ENCODE measurements at places on chromosomes 7 and 10.

- no peak for DNase-seq
Observed at GRCh38 chr10:8040651-8041050, 13.8 kb upstream of the GATA3 start.

GRCh38 chr10:95532536-95532935, 28.6 kb downstream of the SORBS1 start:
- DNase-seq = peak; percentile 39

DNA sequence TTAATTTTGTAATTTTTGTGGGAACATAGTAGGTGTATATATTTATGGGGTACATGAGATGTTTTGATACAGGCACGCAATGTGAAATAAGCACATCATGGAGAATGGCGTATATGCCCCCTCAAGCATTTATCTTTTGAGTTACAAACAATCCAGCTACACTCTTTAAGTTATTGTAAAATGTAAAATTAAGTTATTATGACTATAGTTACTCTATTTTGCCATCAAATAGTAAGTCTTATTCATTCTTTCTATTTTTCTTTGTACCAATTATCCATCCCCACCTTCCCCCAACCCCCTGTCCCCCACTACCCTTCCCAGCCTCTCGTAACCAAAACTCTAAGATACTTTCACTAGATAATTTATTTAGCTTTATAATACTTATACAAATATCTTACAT, 7.8 kb upstream of the PNPLA8 start:
- DNase-seq = no peak

- DNase-seq = no peak
Observed at GRCh38 chr7:70589590-70589989, 542.4 kb upstream of the GALNT17 start.

- DNase-seq = no peak
Observed at GRCh38 chr10:127073666-127074065, 122.7 kb downstream of the INSYN2A start.

- no peak for DNase-seq
Observed at GRCh38 chr10:34155812-34156211, 659.3 kb downstream of the PARD3 start.

- DNase-seq = peak; percentile 59
Observed at GRCh38 chr10:112986544-112987190, 36.6 kb downstream of the TCF7L2 start.

- DNase-seq = no peak
Observed at GRCh38 chr7:151819866-151820265, 57.0 kb downstream of the PRKAG2 start.

DNA sequence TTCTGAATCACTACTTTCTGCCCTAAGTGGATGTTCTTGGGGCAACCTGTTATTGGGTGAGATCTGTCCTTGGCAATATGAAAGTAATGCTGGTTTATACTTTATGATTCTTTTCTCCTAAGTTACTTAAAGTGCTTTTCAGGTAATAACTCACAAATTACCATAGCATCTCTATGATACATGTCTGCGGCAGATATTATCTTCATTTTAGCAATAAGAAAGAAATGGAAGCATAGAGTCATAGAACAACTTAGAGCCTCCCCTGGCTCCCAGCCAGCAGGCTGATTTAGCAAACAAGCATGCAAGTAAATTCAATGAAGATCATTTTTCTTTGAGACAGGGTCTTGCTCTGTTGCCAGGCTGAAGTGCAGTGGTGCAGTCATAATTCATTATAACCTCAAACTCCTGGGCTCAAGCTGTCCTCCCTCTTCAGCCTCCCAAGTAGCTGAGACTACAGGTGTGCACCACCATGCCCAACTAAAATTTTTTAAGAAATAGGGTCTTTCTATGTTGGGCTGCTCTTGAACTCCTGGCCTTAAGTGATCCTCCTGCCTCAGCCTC, 38.1 kb upstream of the GRM8 start:
- peak; percentile 22 for DNase-seq

- peak; percentile 82 for DNase-seq
Observed at GRCh38 chr10:62433901-62434300, 59.7 kb downstream of the ZNF365 start.

DNA sequence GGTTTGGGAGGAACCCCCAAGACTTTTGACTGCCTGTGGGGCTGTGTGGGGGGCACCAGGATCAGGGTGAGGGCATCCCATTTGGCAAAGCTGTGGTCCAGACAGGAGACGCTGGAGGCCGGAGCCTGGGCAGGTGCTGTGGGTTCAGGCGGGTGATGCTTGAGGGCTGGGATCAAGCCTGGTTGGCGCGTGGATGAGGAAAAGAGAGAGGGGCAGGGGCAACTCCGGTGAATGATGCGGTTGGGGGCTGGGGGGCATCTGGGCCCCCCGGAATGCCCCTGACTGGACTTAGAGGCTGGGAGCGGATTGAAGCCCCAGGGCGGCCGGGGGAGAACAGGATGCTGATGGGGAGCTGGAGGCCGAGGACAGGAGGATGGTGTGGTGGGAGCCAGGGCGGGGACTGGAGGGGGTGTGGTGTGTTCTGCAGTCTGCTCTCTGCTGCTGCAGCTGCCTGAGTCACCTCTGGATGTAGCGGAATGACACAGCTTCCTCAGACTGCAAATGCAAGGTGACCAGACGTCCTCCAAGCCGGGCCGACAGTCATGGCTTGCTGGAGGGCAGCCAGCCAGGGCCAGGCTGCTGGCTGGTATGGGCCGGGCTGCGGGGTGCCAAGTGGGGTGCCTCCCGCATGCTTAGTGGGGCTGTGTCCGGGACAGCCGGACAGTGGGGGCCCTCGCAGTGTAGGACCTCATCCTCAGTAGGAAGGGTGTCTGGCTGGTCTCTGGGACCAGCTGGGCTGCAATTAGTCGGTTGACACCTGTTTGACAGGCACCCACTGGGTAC, 3.2 kb downstream of the MAFK start:
- peak; percentile 90 for DNase-seq

GRCh38 chr10:67269828-67270227, 344.0 kb downstream of the LRRTM3 start:
- DNase-seq = no peak

DNA sequence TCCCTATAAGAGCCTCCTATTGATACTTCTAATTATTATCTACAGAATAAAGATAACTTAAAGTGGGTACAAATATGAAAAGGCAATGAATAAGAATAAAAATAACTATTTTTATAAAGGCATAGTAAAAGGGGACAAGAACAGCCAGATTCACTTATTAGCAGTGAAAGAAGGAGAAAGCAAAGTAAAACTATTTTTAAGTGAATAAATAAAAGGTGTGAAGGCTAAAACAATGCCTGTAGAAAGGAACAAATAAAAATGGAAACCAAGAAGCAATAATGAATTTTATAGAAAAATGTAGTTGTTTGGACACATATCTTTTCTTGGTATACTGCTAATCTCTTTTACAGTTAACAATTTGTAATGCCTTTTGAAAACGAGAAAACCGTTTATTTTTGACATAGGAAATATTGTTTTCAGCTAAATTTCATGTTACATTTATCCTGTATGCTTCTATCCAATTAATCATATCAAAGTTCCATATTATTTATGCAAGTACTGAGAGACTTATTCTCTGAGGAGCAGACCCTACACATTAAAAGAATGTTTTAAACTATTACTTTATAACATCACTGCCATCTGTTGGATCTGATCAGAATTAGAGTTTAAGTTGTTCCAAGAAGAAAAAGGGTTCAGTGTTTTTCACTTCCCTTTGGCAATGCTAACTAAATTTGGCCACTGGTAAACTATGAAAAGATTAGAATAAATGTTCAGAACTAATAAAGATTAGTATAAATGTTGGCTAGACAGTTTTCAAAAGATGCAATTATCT, 59.1 kb downstream of the ARMC3 start:
- DNase-seq = peak; percentile 16

DNA sequence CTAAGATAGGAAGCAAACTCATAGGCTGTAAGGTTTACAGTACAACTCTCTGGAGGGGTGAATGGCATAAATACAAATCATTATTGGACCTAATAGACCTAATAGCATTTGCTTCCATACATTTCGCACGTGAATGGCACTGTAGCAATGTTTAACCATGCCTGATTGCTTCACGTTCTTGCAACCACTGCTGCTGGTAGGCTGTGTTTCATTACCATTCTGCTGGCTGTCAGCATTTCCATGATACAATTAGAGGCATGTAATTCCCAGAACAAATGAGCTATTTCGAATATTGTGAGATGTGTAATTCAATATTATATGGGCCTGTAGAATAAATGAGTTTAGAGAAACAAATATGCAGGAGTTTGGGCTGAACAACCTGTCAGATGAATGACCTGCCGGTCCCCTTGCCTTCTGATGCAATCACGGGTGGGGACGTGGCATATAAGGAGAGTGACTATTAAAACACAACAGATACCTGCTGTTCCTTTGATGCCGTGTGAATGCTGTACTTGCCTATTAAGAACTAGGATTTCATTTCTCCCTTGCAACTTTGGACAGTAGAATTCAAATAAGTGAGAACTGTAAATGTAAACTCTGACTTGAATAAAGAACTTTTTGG, 393.4 kb downstream of the ACTR3B start:
- DNase-seq = no peak

- no peak for DNase-seq
Observed at GRCh38 chr10:48805411-48805810, 120.7 kb downstream of the WDFY4 start.

DNA sequence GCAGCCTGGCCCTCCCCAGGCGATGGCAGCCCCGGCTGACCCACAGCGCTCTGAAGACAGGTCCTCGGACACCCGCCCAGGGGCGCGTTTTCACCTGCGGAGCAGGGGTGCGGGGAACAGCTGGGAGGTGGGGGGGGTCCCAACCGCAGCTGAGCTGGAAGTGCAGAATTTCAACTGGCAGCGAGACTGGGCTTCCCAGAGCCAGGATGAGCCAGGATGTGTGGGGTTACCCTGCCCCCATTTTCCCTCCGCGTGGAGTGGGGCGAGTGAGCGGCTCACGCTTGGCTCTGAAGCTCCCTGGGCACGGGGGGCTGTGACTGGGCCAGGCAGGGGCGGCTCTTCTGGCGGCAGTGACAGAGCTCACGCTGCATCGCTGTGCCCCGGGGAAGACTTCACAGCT, 70.2 kb downstream of the DNAJB6 start:
- DNase-seq = no peak

DNA sequence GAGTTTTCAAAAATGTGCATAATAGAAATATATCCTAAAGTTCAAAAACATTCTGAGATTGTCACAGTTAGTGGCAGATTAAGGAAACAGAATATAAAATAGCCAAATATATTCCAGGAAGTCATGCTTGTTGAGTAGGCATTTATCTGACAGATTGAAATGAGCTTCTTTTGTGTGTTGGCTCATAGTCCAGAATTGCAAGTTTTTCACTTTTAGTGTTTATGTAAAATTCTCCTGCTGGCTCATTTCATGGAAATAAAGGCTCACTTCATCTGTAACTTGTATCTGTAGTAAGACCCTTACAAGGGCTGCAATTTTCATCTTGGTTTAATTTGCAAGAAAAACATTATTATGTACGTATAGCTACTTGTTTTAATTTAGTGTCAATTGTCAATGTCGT, 93.5 kb downstream of the MCU start:
- DNase-seq = no peak

DNA sequence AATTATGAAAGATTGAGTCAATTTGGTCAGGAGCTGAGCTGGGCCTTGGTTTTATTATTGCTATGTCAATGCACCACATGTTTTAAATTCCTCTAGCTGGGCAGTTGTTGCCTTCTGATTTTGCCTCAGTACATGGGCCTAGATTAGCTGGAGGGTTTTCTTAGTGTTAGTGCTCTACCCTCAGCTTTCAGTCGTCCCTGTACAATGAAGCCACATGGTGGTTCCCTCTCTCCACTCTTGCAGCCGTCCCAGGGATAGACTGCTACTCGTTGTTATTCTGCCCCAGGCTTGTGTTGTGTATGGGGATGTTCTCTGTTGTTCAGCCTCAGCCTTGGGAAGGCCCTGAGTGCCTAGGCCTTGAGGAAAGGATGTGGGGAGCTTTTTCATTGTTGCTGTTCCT, 37.0 kb downstream of the NHLRC2 start:
- no peak for DNase-seq

Data from epithelial cell of esophagus (primary cell).